ENCODE measurements at places on chromosomes 2 and 18.

GRCh38 chr2:16246911-16247310 lies 306.6 kb downstream of the MYCN start:
- H3K36me3 ChIP-seq: no peaks in the 10 kb centered on the region
- no peak overlapping the region for H3K4me3 ChIP-seq
- DNase-seq: no peak
- H3K27me3 ChIP-seq: no peaks in the 10 kb centered on the region
- H3K4me1 ChIP-seq: peaks cover 15% of the 10 kb centered on the region

- no peak overlapping the region for H3K27ac ChIP-seq
- H3K4me3 ChIP-seq: no peak overlapping the region
- no peaks in the 10 kb centered on the region for H3K27me3 ChIP-seq
- DNase-seq: no peak
Measured at GRCh38 chr18:26531605-26532298, 16.6 kb downstream of the KCTD1 start.

DNA sequence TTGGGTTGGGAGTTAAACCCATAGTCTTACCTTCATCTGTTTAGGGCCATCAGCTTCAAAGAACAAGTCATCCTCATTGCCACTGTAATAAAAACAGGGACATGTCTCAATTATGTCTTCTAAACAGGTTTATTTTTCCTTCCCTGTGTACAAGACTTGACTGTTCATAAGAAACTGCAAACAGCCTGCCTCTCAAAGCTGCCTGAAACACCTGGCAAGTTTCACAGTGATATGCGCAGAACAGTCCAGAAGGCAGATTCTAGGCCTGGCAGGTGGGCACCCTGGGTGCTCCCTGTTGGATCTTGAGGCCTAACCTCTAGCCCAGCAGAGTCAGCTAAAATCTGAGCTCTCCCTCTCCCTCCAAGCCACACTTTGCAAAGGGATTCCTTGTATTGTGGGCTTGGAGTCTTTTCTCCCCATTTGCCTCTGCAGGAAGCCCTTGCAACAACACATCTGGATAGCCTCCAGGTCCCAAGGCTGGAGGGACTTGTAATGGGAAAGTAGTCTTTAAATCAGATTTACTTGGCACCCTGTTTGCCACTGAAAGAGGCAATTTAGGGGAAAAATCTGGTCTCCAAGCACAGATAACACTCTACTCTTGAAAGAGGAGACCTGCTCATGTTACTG lies 930 bp downstream of the IL1B start:
- H3K4me3 ChIP-seq: no peak overlapping the region
- no peak overlapping the region for H3K27ac ChIP-seq
- no peak for DNase-seq

- DNase-seq: no peak
- H3K4me3 ChIP-seq: no peak overlapping the region
- peaks cover 14% of the 10 kb centered on the region for H3K4me1 ChIP-seq
- H3K27me3 ChIP-seq: no peaks in the 10 kb centered on the region
- H3K36me3 ChIP-seq: no peaks in the 10 kb centered on the region
Measured at GRCh38 chr2:103402944-103403343, 641.1 kb downstream of the TMEM182 start.

DNA sequence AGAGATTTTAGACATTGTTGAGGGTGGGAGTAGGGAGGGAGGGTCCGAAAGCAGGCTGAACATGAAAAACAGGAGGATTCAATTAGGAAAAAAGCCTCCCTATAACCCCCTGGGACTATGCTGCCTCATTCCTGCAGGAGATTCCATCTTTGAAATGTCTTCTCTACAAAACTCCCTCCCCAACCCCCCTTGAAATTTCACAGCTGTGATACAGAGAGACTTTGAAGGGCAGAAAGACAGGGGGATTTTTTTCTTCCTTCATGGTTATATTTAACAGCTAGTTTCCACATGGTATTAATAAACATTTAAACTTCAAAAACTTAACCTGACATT lies 57.6 kb downstream of the TRIB2 start:
- H3K27me3 ChIP-seq: peaks cover 22% of the 10 kb centered on the region
- peaks cover 18% of the 10 kb centered on the region for H3K4me1 ChIP-seq
- DNase-seq: no peak
- H3K4me3 ChIP-seq: no peak overlapping the region

DNA sequence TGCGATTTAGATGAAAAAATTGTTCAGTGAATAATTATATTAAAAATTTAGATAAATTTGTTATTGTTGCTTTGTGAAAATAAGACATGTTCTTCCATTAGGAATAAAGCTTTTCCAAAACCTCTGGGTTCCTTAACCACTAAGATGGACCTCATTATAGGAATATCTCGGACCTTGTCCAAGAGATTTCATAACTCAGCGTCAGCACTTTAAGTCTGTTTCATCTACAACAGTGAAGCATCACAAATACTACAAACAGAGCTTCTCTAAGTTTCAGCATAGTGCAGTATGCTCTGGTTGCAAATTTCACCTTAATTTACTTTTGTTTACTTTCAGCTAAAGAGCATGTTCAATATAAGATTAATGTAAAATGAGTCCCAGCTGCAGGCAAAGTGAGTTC lies 150.3 kb downstream of the UBE2E3 start:
- no peak for DNase-seq
- H3K4me3 ChIP-seq: no peak overlapping the region
- H3K4me1 ChIP-seq: no peaks in the 10 kb centered on the region

- no peak for DNase-seq
- H3K27me3 ChIP-seq: peaks cover 2% of the 10 kb centered on the region
- H3K36me3 ChIP-seq: no peaks in the 10 kb centered on the region
- no peak overlapping the region for H3K4me3 ChIP-seq
- no peak overlapping the region for H3K27ac ChIP-seq
Measured at GRCh38 chr2:208529796-208530195, 123.2 kb downstream of the PTH2R start.

DNA sequence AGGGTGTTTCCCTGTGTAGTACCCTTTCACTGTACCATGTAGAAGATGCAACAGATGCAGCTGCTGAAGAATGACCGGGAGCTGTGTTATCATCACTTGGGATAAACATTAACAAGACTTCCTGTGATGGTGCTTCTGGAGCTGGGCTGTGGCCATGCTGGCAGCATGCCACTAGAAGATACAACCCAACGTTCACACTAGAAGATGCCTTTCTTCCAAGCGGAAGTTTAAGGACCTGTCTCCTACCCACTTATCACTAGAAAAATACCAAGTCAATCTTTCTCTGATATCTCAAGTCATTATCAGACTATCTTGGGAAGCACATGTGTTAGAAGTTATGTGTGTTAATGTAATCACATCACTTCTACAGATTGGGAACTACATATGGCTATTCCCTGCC lies 953.5 kb downstream of the CNTNAP5 start:
- H3K4me3 ChIP-seq: no peak overlapping the region
- no peak for DNase-seq
- H3K27me3 ChIP-seq: no peaks in the 10 kb centered on the region
- H3K4me1 ChIP-seq: peaks cover 2% of the 10 kb centered on the region
- H3K27ac ChIP-seq: no peak overlapping the region

- H3K36me3 ChIP-seq: no peaks in the 10 kb centered on the region
- peaks cover 24% of the 10 kb centered on the region for H3K4me1 ChIP-seq
- no peaks in the 10 kb centered on the region for H3K27me3 ChIP-seq
- no peak overlapping the region for H3K4me3 ChIP-seq
- no peak for DNase-seq
- no peak overlapping the region for H3K27ac ChIP-seq
Measured at GRCh38 chr18:75049455-75049789, 159.5 kb downstream of the PTGR3 start.
